Activated naive CD8-positive, alpha-beta T cell treated with anti-CD3 and anti-CD28 coated beads, Interleukin-2, amount 10 ng/mL, durations not matched to agents 7 days and 5 days (primary cell): ENCODE measurements at places on chromosomes 4 and X. TPM values are rescaled to one million over a fixed set of nuclear protein-coding genes. Genes with fewer than 3 reads are reported as not detected.

The ASB9 gene
- 0.71 TPM for total RNA-seq

The GSX2 gene
- total RNA-seq: not detected

The TRIM2 gene
- 0.75 TPM for total RNA-seq

- DNase-seq: peak; percentile 30
- peaks cover 71% of the 10 kb centered on the region for H3K27me3 ChIP-seq
- peaks cover 1% of the 10 kb centered on the region for H3K36me3 ChIP-seq
- no peak overlapping the region for H3K27ac ChIP-seq
Measured at GRCh38 chr4:118351851-118352827, 664 bp downstream of the PRSS12 start.

DNA sequence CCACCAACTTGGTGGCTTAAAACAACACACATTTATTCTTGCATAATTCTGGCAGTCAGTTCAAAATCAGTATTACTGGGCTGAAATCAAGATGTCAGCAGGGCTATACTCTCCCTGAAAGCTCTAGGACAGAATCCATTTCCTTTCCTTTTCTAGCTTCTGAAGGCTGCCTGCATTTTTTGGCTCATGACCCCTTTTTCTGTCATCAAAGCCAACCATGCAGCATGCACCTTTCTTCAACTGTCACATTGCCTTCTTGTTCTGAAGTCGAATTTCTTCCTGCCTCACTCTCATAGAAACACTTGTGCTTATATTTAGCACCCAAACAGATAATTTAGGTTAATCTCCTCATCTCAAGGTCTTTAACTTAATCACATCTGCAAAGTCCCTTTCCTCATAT lies 79.8 kb upstream of the PPP1R2C start:
- no peak for DNase-seq
- no peaks in the 10 kb centered on the region for H3K4me1 ChIP-seq
- H3K36me3 ChIP-seq: peaks cover 3% of the 10 kb centered on the region
- no peak overlapping the region for H3K27ac ChIP-seq

The TMPRSS11F gene
- total RNA-seq: not detected

GRCh38 chr4:101331017-101331416 lies 16.3 kb downstream of the PPP3CA start:
- no peak for DNase-seq
- H3K4me1 ChIP-seq: peaks cover 30% of the 10 kb centered on the region
- H3K27ac ChIP-seq: no peak overlapping the region
- peaks cover 10% of the 10 kb centered on the region for H3K36me3 ChIP-seq
- peaks cover 1% of the 10 kb centered on the region for H3K27me3 ChIP-seq

The OPHN1 gene
- total RNA-seq: 0.09 TPM

The SMARCA1 gene
- total RNA-seq: not detected

GRCh38 chr4:185722029-185722316 lies 90.0 kb downstream of the SORBS2 start:
- no peak overlapping the region for H3K4me3 ChIP-seq
- H3K27ac ChIP-seq: no peak overlapping the region
- H3K36me3 ChIP-seq: no peaks in the 10 kb centered on the region
- no peak for DNase-seq
- no peaks in the 10 kb centered on the region for H3K4me1 ChIP-seq

DNA sequence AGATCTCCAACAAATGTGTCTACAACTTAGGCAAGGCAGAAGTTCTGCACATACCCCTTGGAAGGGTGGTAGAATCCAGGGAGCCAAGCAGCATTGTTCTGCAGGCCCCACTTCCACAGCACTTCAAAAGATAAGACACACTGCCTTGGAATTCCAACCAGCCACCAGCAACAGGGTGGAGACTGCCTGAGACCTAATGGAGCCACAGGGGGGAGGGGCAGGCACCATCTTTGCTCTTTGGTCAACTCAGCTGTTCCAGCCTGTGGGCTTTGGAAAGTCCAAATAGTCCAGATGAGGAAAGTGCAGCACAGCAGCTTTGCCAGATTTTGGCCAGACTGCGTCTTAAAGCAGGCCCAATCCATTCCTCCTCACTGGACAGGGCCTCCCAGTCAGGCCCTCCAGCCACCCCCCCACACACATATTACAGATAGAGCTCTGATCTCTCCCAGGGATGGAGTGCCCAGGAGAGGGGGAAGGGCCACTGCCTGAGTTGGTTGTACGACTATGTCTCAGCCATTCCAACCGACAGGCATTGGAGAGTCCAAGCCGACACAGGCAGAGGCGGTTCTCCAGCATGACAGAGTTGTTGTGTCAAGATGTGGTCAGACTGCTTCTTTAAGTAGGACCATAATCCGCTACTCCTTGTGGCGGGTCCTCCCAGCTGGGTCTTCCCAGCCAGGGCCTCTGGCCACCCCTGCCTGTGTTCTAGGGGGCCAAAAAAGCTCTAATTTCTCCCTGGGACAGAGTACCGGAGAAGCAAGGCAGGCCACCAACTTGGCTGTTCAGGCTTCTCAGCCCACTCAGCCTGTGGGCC lies 42.5 kb upstream of the ANTXR2 start:
- no peak overlapping the region for H3K4me3 ChIP-seq
- DNase-seq: no peak
- H3K36me3 ChIP-seq: peaks cover 11% of the 10 kb centered on the region
- peaks cover 3% of the 10 kb centered on the region for H3K27me3 ChIP-seq
- peaks cover 1% of the 10 kb centered on the region for H3K4me1 ChIP-seq

- H3K27ac ChIP-seq: no peak overlapping the region
- H3K36me3 ChIP-seq: peaks cover 34% of the 10 kb centered on the region
- no peak overlapping the region for H3K4me3 ChIP-seq
- H3K27me3 ChIP-seq: no peaks in the 10 kb centered on the region
Measured at GRCh38 chrX:1602299-1602698, 10.9 kb downstream of the AKAP17A start.

The DUX4 gene
- not detected for total RNA-seq

- no peak overlapping the region for H3K27ac ChIP-seq
- no peak overlapping the region for H3K4me3 ChIP-seq
- no peaks in the 10 kb centered on the region for H3K27me3 ChIP-seq
- no peak for DNase-seq
- no peaks in the 10 kb centered on the region for H3K4me1 ChIP-seq
Measured at GRCh38 chr4:111959222-111959621, 186.0 kb upstream of the FAM241A start.

GRCh38 chr4:26048950-26049349 lies 134.9 kb downstream of the SMIM20 start:
- peaks cover 6% of the 10 kb centered on the region for H3K4me1 ChIP-seq
- no peak overlapping the region for H3K27ac ChIP-seq
- DNase-seq: no peak

DNA sequence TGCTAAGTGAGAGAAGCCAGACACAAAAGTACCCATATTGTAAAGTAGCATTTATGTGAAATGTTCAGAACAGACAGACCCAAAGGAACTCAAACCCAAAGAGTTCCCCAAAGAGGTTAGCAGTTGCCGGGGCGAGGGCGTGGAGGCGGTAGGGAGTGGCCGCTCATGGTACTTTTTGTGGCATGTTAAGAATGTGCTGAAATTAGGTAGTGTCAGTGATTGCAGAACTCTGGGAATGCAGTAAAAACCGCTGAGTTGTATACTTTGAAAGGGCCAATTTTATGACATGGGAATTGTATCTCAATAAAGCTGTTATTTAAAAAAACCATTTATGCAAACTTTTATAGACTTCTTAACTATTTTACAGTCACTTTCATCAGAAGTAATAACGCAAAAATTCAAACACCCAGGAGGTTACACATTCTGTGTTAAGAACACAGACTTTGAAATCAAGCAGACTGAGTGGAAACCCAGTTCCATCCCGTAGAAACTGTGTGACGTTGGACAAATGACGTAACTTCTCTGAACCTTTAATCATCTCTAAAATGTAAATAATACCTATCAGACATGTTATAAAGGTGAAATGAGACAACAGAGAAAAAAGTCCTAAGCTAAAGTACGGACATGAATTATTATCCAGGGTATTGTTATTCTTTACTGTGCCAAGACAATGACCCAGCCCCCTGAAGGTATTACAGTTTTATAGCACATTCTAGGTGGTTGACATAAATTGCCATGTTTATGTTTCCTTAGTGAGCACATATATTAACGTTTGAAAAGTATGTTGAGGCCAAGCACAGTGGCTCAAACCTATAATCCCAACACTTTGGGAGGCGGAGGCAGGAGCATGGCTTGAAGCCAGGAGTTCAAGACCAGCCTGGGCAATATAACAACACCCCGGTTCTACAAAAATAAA lies 19.7 kb downstream of the ZFP42 start:
- no peak overlapping the region for H3K4me3 ChIP-seq
- no peaks in the 10 kb centered on the region for H3K27me3 ChIP-seq
- H3K36me3 ChIP-seq: no peaks in the 10 kb centered on the region

The KDR gene
- total RNA-seq: not detected

The GLUD2 gene
- total RNA-seq: 0.25 TPM

The TKTL2 gene
- total RNA-seq: not detected

The PCDH19 gene
- total RNA-seq: not detected

DNA sequence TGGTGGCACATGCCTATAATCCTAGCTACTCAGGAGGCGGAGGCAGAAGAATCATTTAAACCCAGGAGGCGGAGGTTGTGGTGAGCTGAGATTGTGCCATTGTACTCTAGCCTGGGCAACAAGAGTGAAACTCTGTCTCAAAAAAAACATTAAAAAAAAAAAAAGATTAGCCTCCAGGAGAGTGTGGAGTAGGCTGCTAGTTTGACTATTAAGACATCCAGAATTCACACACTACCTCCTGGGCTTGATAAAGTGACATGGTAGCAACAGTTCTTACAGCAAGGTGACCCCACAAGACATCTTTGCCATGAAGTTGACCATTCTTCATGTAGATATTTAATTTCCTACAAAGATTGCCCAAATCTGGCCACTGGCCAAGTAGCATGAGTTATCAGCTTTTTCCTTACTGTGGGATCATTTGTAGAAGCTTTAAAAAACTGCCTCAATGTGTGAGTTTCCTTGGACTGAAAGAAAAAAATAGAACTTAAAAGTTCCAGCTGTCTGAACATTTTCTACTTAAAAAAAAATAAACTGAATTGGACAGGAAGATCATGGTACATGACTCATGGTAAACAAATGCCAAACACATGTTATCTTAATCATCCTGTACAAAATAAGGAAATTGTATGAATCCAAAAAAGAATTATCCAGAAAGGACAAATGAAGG lies 35.3 kb upstream of the SPRY1 start:
- H3K4me3 ChIP-seq: no peak overlapping the region
- H3K27ac ChIP-seq: no peak overlapping the region
- H3K27me3 ChIP-seq: peaks cover 4% of the 10 kb centered on the region
- no peaks in the 10 kb centered on the region for H3K36me3 ChIP-seq
- DNase-seq: no peak

- no peak for DNase-seq
- peak overlapping the region; percentile 52 for H3K4me3 ChIP-seq
- peaks cover 38% of the 10 kb centered on the region for H3K36me3 ChIP-seq
- H3K4me1 ChIP-seq: peaks cover 28% of the 10 kb centered on the region
Measured at GRCh38 chr4:122131562-122132157, 20.5 kb upstream of the BLTP1 start.

GRCh38 chr4:188603646-188604045 lies 464.4 kb downstream of the TRIML1 start:
- no peak for DNase-seq
- no peaks in the 10 kb centered on the region for H3K27me3 ChIP-seq
- no peaks in the 10 kb centered on the region for H3K4me1 ChIP-seq
- H3K27ac ChIP-seq: no peak overlapping the region

The MAGEE2 gene
- not detected for total RNA-seq

The ADGRL3 gene
- total RNA-seq: not detected

DNA sequence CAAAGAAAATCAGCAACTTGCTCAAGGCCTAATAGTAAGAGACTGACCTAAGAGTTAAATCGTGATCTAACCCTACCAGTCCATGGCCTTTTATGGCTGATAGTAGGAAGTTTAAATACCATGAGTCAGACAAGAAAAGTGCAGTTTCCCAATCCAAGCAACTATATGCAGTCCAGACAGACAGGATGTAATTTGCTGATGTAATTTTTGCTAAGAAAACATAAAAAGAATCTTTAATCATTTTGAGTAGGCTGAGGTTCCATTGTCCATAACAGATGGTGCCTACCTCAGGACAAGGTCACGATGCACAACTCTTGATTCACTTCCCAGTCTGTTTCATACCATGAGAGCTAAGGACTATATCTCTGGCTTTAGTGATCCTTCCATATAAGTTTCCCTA lies 317.5 kb upstream of the GRIA3 start:
- DNase-seq: no peak
- no peaks in the 10 kb centered on the region for H3K36me3 ChIP-seq
- no peak overlapping the region for H3K27ac ChIP-seq
- H3K27me3 ChIP-seq: no peaks in the 10 kb centered on the region

- H3K4me3 ChIP-seq: no peak overlapping the region
- no peak overlapping the region for H3K27ac ChIP-seq
- H3K4me1 ChIP-seq: no peaks in the 10 kb centered on the region
- H3K36me3 ChIP-seq: no peaks in the 10 kb centered on the region
- DNase-seq: no peak
Measured at GRCh38 chrX:77087529-77088169, 359.5 kb upstream of the FGF16 start.

- no peak overlapping the region for H3K4me3 ChIP-seq
- H3K4me1 ChIP-seq: no peaks in the 10 kb centered on the region
- H3K36me3 ChIP-seq: no peaks in the 10 kb centered on the region
- H3K27me3 ChIP-seq: no peaks in the 10 kb centered on the region
- no peak for DNase-seq
- no peak overlapping the region for H3K27ac ChIP-seq
Measured at GRCh38 chrX:11462136-11462535, 168.9 kb downstream of the AMELX start.

DNA sequence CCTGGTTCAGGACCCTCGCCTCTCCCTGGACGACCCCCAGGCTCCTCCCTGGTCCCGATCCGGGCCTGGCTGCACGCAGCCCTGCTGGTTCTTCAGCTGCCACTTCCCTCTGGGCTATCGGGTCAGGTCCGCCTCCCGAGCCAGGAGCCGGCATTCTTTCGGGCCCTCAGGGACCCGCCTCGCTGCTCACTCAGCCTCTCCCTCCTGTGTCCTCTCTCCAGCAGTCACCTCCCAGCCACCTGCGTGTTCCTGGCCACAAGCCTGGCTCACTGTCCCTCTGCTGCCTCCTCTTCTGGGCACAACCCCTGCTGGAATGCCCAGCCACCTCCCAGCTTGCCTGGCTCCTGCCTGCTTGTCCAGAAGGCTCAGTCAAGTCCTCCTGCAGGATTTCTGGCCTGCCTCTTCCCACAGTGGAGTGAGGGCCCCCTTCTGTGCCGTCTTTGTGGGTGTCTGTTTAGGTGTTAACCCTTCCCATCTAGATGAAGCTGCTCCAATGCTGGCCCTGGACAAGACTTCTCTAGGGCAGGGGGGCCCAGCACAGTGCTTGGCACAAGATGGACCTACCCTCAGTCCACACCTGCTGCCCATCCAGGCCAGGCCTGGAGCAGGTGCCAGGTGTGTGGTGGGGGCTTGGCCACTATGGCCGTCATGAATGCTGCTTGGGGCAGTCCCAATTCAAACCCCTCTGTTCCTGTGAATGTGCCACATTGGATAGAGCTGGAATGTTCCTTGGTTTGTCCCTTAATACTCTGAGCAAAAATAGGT lies 2.2 kb downstream of the WFS1 start:
- no peak overlapping the region for H3K4me3 ChIP-seq
- H3K27me3 ChIP-seq: peaks cover 41% of the 10 kb centered on the region
- H3K4me1 ChIP-seq: peaks cover 21% of the 10 kb centered on the region
- DNase-seq: no peak
- no peaks in the 10 kb centered on the region for H3K36me3 ChIP-seq

GRCh38 chr4:182019148-182019652 lies 224.0 kb upstream of the TENM3 start:
- H3K27ac ChIP-seq: no peak overlapping the region
- no peaks in the 10 kb centered on the region for H3K36me3 ChIP-seq
- DNase-seq: no peak
- H3K4me1 ChIP-seq: no peaks in the 10 kb centered on the region
- no peaks in the 10 kb centered on the region for H3K27me3 ChIP-seq
